Stimulated activated CD4-positive, alpha-beta T cell treated with anti-CD3 and anti-CD28 coated beads, Interleukin-2, amount 100 ng/mL, for 24 hours (primary cell): ENCODE measurements at places on chromosomes 13 and 19.

DNA sequence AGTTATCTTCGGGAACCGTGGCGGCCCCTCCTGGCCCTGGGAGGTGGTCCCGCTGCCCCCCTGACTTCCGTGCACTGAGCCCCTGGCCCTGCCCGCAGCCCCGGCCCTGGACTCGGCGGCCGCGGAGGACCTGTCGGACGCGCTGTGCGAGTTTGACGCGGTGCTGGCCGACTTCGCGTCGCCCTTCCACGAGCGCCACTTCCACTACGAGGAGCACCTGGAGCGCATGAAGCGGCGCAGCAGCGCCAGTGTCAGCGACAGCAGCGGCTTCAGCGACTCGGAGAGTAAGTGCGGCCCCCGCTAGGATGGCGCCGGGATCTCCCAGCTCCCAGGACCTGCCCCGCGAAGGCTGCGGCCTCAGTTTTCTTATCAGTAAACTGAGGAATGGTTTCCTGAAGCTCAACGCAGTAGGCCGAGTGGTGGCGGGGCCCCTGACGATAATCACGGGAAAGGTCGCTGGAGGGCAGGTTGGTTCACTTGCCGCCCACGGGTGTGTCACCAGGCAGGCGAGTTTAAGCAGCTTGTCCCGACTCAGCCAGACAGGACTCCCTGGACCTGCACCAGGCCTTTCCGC lies 924 bp downstream of the RGCC start:
- peak; percentile 70 for DNase-seq

GRCh38 chr13:98853771-98854221 lies 101.3 kb upstream of the SLC15A1 start:
- DNase-seq = peak; percentile 59

DNA sequence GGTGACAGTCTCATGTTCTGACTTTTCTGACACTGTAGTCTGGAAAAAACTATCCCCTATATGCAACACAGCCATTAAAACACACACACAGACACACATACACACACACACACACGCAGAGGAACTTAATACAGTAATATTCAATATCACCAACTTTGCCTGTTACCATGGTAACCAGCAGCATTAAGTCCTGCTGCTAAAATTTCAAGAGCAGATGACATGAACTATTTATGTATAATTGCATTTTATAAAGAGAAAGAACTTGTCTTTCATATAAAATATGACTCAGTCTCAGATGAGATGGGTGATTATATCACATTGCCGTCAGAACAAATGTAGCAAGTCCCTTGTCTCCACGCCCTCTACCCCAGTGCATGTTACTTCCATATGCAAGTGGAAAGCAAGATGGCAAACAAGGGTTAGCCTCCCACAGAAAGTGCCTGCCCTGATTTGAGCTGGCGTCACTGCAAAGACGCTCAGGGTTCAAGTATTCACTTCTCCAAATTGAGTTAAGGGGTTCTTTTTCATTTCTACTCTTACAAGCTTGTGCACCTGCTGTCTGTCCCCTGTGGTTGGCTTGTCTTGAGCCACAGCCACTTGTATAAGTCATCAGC lies 576.8 kb downstream of the UQCRFS1 start:
- DNase-seq = no peak

GRCh38 chr13:113083402-113084061 lies 22.1 kb upstream of the F7 start:
- DNase-seq = no peak

DNA sequence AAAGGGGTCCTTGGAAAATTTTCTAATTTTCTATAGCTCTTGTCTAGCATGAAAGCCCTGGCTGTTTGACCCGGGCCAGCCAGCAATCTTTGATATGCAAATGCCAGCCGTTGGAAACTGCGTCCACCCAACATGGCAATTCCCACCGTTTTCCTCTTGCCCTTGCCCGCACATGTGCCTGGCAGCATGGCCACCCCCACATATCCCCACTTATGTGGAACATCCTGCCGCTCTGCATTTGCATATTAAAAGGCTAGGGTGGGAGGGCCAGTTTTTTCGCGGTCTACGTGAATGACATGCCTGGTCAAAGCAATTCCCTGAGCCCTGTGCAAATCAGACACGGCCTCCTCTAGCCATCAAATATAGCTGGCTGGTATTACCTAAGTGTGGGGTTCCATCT lies 110.3 kb upstream of the TDRD3 start:
- no peak for DNase-seq

GRCh38 chr19:38699027-38699346 lies 45.3 kb downstream of the CAPN12 start:
- DNase-seq = peak; percentile 29

GRCh38 chr13:58239774-58240268 lies 608.3 kb downstream of the PCDH17 start:
- DNase-seq = no peak

GRCh38 chr19:3285647-3286176 lies 61.3 kb downstream of the CELF5 start:
- peak; percentile 60 for DNase-seq

GRCh38 chr19:58516246-58516836 lies 3.3 kb downstream of the ZBTB45 start:
- no peak for DNase-seq

- DNase-seq = no peak
Measured at GRCh38 chr19:932648-933552, 7.1 kb downstream of the ARID3A start.

DNA sequence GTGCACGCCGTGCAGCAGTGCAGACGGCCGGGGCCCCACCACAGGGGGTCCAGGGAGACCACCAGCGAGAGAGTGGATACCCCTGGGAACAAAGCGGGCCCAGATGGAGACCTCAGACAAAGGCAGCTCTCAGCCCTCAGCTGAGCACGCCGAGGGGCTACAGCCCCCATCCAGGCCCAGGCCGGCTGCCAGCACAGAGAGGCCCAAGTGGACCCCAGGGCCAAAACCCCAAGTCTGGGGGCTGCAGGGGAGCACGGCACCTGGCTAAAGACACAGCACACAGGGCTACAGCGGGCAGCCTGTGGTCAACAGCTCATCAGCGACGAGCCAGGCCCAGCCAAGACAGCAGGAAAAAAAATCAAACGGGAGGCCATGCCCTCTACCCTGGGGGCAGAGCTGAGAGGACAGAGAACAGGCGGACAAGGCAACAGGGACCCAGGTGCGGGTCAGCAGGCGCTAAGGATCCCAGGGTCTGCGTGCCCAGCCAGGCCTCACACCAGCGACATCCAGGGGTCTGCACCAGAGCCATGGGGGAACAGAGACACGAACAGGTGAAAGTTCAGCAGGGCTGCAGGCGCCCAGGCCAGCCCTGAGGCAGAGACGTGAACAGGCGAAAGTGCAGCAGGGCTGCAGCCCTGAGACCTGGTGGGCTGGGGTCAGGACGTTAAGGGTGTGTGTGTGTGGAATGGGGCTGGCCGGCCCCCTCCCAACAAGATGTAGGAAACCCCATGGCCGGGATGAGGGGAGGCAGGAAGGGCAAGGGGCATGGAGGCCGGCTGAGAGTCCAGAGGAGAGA lies 34.3 kb downstream of the RASA3 start:
- DNase-seq = no peak

DNA sequence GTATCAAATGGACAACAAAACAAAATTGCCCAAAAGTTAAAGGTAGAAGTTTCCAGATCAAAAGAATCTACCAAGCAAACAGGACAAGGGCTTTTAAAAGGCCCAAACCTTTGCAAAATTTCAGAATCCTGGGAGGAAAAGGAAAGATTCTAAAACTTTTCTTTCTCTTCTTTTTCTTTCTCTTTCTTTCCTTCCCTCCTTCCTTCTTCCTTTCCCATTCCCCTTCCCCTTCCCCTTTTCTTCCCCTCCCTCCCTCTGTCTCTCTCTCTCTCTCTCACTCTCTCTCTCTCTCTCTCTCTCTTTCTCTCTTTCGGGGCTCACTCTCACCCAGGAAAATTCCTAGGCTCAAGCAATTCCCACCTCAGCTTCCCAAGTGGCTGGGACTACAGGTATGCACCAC lies 4.2 kb upstream of the PDCD5 start:
- DNase-seq = no peak

DNA sequence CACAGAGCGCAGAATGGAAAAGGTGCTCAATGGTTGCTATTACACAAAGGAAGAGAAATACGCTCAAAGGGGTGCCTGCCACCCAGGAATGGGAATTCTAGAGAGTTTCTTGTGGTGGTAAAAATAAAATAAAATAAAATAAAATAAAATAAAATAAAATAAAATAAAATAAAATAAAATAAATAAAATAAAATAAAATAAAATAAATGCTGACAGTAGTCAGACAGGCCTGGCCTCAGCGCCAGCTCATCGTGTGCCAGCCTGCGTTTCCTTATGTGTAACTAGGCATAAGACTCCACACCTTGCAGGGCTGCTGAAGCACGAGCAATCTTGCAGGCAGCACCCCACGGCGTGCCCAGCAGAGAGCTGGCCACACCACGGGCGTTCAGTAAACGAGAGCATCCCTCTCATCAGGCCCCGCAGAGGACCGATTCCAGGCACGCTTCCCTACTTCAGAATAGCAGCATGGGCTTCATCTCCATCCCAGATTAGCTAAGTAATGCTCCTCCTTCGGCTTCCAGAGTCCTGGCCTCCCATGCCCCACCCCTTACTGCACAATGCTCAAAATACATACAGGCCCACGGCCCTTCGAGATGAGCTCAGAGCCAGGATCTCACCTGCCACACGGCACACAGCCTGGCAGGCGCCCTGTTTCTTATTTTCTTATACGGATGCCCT lies 5.6 kb downstream of the NAPA start:
- no peak for DNase-seq

- no peak for DNase-seq
Measured at GRCh38 chr13:101424381-101425155, 8.3 kb upstream of the NALCN start.

DNA sequence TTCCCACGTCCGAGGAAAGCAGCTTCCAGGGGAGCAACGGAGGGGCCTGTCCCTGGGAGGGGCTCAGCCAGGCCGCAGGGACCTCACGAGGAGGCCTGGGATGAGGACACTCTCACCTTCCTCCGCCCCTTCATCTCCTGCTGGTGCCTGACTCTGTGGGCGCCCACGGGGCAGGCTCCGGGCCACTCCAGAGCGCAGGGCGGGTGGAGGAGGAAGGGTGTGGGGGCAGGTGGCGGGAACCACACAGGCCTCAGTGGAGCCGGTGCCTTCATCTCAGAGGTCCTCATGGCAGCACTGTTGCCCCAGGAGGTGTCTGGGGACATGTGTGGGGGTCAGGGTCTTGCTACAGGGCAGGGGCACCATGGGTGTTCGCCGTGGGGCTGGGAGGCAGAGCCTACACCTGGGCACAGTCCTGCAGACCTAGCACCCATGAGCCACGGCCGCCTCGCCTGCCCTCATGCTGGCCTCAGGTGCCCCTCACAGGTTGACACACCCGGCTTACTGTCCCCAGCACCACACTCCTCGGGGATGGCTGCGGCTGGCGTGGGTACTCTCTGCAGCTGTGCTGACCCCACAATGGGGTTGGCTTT lies 10.1 kb upstream of the TMEM255B start:
- DNase-seq = no peak

DNA sequence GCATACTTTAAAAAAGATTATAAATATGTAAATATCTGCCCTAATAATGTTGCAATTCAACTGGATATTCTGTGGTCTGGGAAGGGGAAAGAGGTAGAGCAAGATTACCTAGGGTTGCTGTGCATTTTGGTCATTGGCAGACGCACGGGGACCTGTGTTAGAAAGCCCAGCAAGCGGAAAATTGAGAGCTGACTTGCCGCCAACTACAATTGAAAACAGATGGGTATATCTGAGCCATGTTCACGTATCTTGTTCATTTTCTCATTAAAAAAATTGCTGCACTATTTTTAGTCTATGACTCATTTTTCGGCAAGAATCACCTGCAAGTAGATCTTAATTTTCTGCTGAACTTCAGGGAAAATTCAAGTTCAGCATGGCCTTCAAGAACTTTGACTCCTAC lies 308.5 kb upstream of the TMTC4 start:
- no peak for DNase-seq

- peak; percentile 88 for DNase-seq
Measured at GRCh38 chr19:34254046-34254697, at the start of gene GARRE1. Gene GARRE1, plus strand, starts transcription at chr19:34254554. Its CDS starts 45,920 bp downstream, at chr19:34300474.

- DNase-seq = no peak
Measured at GRCh38 chr19:50878851-50879250, 5.6 kb downstream of the KLK2 start.

DNA sequence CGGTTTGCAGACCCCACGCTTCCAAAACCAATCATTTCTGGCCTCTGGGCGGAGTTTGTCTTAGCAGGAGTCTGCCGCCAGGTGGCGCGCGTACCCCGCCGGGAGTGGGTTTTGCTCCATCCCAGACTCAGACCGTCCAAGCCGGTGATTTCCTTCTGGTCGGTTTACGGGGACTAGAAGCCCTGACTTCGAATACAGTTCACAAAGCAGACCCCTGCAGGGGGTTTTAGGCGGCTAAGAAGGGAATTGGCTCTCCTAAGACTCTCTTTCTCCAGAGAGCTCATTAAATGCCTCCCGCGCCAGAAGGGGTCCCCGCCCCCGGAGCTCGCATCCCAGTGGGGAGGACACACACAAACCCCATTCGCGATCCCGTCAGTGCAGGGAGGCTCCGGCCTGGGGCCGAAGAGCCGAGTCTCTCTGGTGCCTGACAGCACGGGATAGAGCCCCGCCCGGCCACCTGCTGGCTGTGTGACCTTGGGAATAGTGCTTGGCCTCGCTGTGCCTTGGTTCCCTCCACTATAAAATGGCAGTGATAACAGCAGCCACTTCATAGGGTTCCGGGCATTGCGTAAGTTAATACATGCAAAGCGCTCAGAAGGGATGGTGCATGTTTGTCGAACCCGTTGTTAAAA lies 8.6 kb upstream of the NUP62 start:
- peak; percentile 88 for DNase-seq

DNA sequence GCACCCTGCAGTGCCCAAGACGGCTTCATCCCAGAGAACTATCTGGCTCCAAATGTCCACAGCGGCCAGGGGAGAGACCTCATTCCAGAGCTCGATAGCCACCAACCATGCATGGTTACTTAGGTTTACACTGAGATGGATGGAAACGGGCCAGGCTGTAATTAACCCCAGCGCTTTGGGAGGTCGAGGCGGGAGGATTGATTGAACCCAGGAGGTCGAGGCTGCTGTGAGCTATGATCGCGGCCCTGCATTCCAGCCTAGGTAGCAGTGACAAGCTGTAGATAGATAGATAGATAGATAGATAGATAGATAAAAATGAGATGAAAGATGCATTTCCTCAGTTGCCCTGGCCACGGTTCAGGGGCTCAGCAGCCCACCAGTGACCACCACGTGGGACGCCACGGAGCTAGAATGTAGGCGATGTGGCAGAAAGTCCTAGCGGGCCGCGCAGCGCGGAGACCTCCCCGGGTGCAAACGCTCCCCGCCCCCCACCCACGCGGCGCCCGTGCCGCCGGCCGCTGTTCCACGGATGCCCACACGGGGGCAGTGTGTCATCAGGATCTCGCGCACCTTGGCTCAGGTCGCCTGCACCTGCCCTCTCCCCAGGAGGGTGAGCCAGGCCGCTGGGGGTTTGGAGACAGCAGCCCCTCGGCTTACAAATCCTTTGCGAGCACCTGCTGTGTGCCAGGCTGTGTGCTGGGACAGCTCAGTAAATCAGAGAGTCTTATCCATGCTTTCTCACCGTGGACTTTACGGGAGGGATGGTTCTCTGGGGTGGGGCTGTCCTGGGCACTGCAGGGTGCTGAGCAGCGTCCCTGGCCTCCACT lies 13.5 kb upstream of the TLE5 start:
- peak; percentile 84 for DNase-seq
